ENCODE measurements at places on chromosomes 6 and 20.

DNA sequence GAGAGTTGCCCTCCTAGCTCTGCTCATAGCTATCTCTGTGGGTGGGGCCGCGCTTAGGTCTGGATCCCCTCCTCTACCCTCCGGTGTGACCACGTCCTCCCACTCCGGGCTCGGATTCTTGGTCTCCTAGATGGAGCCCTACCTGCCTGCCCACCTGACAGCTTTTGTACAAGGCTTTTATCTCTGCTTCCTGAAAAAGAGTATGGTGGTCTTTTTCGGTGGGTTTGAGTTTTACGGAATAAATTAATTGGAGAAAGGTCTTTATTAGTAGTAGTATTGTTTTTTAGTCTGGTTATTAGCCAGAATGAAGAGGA is 773 bp downstream of the SMAP1 start:
- no peaks in the 10 kb centered on the region for H3K36me3 ChIP-seq
- peaks cover 61% of the 10 kb centered on the region for H3K4me1 ChIP-seq
- peak overlapping the region; percentile 88 for H3K27ac ChIP-seq
- H3K27me3 ChIP-seq = no peaks in the 10 kb centered on the region
- DNase-seq = no peak

DNA sequence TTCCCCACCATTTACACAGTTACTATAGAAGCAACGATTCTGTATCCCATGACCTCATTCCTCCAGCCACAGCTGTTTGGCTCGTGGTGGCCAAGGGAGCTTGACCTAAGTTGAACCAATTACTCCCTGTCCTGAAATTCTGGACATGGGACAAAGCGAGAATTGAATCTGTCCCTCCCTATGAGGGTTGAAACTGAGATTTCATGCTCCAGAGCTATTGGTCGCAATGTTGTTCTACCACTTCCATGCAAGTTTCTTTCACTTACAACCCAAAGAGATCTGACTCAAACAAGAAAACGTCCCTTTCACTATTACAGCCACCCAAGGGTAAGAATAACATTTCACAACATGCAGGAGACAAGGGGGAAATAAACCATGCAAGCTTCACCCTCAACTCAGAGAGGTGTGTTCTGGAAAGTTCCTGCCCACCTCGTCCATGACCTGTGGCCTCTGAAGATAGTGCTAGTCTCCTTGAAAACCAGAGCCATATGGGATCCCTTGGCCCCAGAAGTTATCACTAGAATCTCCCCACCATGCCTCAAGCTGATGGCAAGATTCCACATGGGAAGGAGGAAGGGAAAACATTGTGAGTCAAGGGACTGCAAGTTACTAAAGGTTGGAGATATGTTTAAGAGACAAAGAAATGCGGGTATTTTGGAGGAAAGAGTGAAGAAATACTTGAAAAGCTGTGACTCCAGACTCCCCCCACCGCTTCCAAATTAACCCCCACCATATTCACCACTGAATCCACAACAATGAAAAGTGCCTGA is 74.5 kb upstream of the SRSF6 start:
- H3K27me3 ChIP-seq = peaks cover 13% of the 10 kb centered on the region
- no peaks in the 10 kb centered on the region for H3K36me3 ChIP-seq
- no peaks in the 10 kb centered on the region for H3K4me1 ChIP-seq
- H3K4me3 ChIP-seq = no peak overlapping the region

- H3K4me1 ChIP-seq = no peaks in the 10 kb centered on the region
- DNase-seq = no peak
- H3K27me3 ChIP-seq = peaks cover 11% of the 10 kb centered on the region
Measured at GRCh38 chr20:23629542-23630391, 8.0 kb downstream of the CST3 start.

GRCh38 chr6:13922750-13923149 is 2.0 kb upstream of the RNF182 start:
- no peak overlapping the region for H3K4me3 ChIP-seq
- H3K27me3 ChIP-seq = peaks cover 53% of the 10 kb centered on the region
- no peak for DNase-seq
- H3K36me3 ChIP-seq = no peaks in the 10 kb centered on the region
- H3K27ac ChIP-seq = no peak overlapping the region

- H3K27me3 ChIP-seq = peaks cover 4% of the 10 kb centered on the region
- no peak overlapping the region for H3K27ac ChIP-seq
- no peak for DNase-seq
- no peak overlapping the region for H3K4me3 ChIP-seq
- H3K4me1 ChIP-seq = no peaks in the 10 kb centered on the region
- H3K36me3 ChIP-seq = peaks cover 5% of the 10 kb centered on the region
Measured at GRCh38 chr6:152420696-152421095, 216.5 kb downstream of the SYNE1 start.

- H3K4me1 ChIP-seq = no peaks in the 10 kb centered on the region
- no peak overlapping the region for H3K27ac ChIP-seq
- no peaks in the 10 kb centered on the region for H3K36me3 ChIP-seq
- H3K27me3 ChIP-seq = no peaks in the 10 kb centered on the region
- no peak overlapping the region for H3K4me3 ChIP-seq
Measured at GRCh38 chr6:21265034-21265729, 328.4 kb upstream of the SOX4 start.

GRCh38 chr6:25360621-25361020 is 81.4 kb downstream of the CARMIL1 start:
- H3K27me3 ChIP-seq = no peaks in the 10 kb centered on the region
- no peak for DNase-seq
- H3K27ac ChIP-seq = no peak overlapping the region
- peaks cover 20% of the 10 kb centered on the region for H3K4me1 ChIP-seq
- H3K36me3 ChIP-seq = no peaks in the 10 kb centered on the region
- no peak overlapping the region for H3K4me3 ChIP-seq

DNA sequence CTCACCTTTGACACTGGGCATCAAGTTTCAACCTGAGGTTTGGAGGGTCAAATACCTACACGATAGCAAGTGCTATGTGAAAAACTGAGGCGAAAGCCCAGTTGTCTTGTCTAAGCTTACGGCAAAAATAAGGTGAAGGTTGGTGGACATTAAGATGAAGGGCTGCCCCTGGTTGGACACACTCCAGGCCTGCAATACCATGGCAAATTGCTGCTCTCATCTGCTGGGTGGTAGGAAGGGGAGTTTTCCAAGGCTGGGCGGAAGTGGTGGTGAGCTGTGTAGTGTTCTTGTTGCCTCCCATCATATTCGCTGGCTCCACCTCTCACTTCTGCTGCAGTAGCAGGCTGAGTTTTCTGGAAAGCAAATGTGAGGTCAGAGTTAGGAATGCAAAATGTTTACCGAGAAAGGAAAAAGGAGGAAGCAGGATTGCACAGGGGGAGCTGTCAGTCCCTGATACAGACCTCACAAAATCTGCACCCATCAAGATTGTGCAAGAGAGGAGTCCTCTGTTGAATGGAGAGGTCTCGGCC is 33.7 kb downstream of the SCP2D1 start:
- no peak overlapping the region for H3K4me3 ChIP-seq
- H3K36me3 ChIP-seq = no peaks in the 10 kb centered on the region
- no peaks in the 10 kb centered on the region for H3K27me3 ChIP-seq

- H3K4me3 ChIP-seq = no peak overlapping the region
- H3K27ac ChIP-seq = no peak overlapping the region
- H3K27me3 ChIP-seq = peaks cover 41% of the 10 kb centered on the region
- H3K4me1 ChIP-seq = no peaks in the 10 kb centered on the region
- H3K36me3 ChIP-seq = no peaks in the 10 kb centered on the region
Measured at GRCh38 chr6:166109608-166110007, 58.0 kb downstream of the TBXT start.

DNA sequence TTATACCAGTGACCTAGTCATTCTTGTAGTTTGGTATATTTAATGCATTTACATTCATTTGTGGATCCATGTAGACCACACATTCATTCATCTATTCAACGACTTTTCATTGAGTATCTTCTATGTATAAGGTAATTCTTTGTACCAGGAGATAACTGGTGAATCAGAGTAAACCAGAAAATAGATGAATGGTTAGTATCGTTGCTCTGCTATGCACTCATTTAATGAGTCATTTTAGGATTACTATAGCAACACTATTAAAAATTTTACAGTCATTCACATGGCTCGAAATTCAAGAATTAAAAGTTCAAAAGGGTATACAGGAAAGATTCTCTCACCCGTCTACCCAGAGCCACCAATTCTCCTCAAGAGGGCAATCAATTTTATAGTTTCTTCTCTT is 26.8 kb downstream of the DOK5 start:
- H3K4me1 ChIP-seq = no peaks in the 10 kb centered on the region
- DNase-seq = no peak
- H3K36me3 ChIP-seq = no peaks in the 10 kb centered on the region
- H3K4me3 ChIP-seq = no peak overlapping the region
- peaks cover 13% of the 10 kb centered on the region for H3K27me3 ChIP-seq
- no peak overlapping the region for H3K27ac ChIP-seq

GRCh38 chr6:78947962-78948361 is 80.6 kb downstream of the IRAK1BP1 start:
- no peaks in the 10 kb centered on the region for H3K27me3 ChIP-seq
- H3K36me3 ChIP-seq = peaks cover 53% of the 10 kb centered on the region
- H3K4me3 ChIP-seq = no peak overlapping the region
- H3K4me1 ChIP-seq = no peaks in the 10 kb centered on the region
- no peak for DNase-seq
- no peak overlapping the region for H3K27ac ChIP-seq

- H3K4me1 ChIP-seq = peaks cover 2% of the 10 kb centered on the region
- H3K4me3 ChIP-seq = peak overlapping the region; percentile 95
- peak overlapping the region; percentile 92 for H3K27ac ChIP-seq
- no peak for DNase-seq
- H3K27me3 ChIP-seq = peaks cover 7% of the 10 kb centered on the region
Measured at GRCh38 chr6:89413006-89413400, 930 bp upstream of the RRAGD start.

GRCh38 chr6:52416629-52417151 is 3.5 kb upstream of the EFHC1 start:
- DNase-seq = no peak
- no peaks in the 10 kb centered on the region for H3K36me3 ChIP-seq

DNA sequence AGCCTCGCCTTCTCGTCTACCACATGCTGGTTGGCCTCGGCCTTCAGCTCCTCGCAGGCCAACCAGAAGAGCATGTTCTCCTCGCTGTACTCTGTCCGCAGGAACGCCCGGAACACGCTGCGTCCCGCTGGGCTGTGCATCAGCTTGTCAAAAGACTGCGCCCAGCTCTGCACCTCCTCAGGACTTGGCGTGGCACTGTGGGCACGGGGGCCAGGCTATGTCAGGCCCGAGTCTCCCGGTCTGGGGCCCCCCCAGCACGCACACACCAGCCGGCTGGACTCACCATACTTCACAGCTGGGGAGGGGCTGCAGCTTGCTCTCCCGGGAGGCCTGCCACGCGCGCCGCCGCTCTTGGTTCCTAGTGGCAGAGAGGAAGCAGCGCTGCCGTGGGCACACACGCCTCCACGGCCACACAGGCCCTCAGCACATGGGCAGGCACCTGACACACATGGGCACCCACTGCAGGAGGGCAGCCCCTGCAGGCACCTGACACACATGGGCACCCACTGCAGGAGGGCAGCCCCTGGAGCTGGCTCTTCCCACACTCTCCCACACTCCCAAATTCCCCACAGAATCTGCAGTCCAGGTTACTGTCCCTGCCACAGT is 5.0 kb downstream of the RGS19 start:
- no peaks in the 10 kb centered on the region for H3K27me3 ChIP-seq
- H3K4me3 ChIP-seq = no peak overlapping the region
- no peak for DNase-seq
- peaks cover 35% of the 10 kb centered on the region for H3K4me1 ChIP-seq
- H3K27ac ChIP-seq = no peak overlapping the region

DNA sequence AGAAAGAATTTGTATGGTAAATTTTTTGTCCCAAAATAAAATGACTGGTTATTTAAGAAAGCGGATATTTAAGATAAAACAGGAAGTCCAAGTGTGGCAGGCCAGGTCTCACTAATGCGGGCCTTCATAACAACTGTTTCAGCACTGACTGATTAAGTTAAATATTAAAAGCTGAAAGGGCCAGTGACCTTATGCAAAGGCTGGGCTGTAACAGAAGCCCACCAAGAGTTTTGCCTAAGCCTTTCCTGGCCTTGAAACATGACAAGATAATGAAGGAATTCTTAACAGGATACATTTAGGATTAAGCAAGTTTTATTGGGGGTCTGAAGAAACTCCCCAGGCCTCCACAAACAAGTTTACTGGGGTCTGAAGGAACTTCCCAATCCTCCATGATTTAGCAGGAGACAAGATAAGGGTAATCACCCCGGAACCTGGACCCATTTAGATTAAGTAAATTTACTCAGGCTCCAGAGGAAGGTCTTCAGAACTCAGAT is 36.3 kb downstream of the ZNF133 start:
- H3K27ac ChIP-seq = no peak overlapping the region
- no peak for DNase-seq
- H3K4me3 ChIP-seq = no peak overlapping the region
- peaks cover 2% of the 10 kb centered on the region for H3K36me3 ChIP-seq
- H3K27me3 ChIP-seq = peaks cover 1% of the 10 kb centered on the region

- peak overlapping the region; percentile 96 for H3K27ac ChIP-seq
- no peaks in the 10 kb centered on the region for H3K36me3 ChIP-seq
- H3K27me3 ChIP-seq = peaks cover 10% of the 10 kb centered on the region
- H3K4me3 ChIP-seq = peak overlapping the region; percentile 88
- DNase-seq = no peak
Measured at GRCh38 chr20:34705397-34706301, 1.5 kb downstream of the TP53INP2 start.

DNA sequence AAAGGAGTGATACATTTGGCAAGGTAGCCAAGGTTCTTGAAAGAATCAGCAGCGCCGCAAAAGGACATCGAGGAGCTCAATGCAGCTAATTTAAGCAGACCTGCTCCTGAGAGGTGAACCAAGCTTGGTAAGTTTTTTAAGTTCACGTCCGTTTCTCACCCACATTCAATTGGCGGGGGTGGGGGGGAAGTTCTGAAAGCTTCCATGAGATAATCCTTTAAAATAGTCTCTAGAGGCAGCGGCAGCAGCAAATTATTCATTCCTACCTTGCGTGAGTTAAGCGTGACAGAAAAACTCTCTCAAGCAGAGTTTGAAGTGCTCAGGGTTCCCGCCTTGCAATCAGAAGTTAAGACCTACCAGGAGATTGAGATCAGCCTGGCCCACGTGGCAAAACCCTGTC is 97.3 kb upstream of the NHSL1 start:
- no peak for DNase-seq
- no peak overlapping the region for H3K27ac ChIP-seq
- H3K36me3 ChIP-seq = no peaks in the 10 kb centered on the region
- no peak overlapping the region for H3K4me3 ChIP-seq

DNA sequence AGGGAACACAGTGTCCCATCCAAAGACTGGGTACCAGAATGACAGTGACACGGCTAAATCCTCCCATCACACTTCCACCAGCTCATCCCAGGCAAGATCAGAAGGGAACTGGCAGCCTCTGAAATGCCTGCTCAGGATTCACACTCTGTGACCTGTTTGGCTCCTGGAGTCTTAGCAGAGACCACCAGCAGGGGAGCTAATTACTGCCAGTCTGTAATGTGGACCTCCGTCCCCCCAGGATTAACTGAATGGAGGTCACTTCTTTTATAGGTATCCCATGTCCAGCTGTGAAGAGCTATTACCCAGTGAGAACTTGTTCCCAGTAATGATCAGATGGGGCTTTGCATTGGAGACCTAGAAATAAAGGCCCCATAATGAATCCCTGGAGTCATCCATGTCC is 45.2 kb downstream of the DEFB114 start:
- no peaks in the 10 kb centered on the region for H3K36me3 ChIP-seq
- no peaks in the 10 kb centered on the region for H3K27me3 ChIP-seq
- H3K4me3 ChIP-seq = no peak overlapping the region

- no peak overlapping the region for H3K27ac ChIP-seq
- no peak for DNase-seq
- H3K27me3 ChIP-seq = peaks cover 21% of the 10 kb centered on the region
- no peaks in the 10 kb centered on the region for H3K36me3 ChIP-seq
- H3K4me1 ChIP-seq = no peaks in the 10 kb centered on the region
- no peak overlapping the region for H3K4me3 ChIP-seq
Measured at GRCh38 chr20:16785226-16785625, 37.1 kb downstream of the OTOR start.

- no peaks in the 10 kb centered on the region for H3K4me1 ChIP-seq
- H3K27me3 ChIP-seq = no peaks in the 10 kb centered on the region
- no peak for DNase-seq
- H3K4me3 ChIP-seq = no peak overlapping the region
Measured at GRCh38 chr6:30020626-30021025, 40.4 kb upstream of the POLR1H start.

Measured in naive thymus-derived CD8-positive, alpha-beta T cell (primary cell).